ENCODE measurements at places on chromosomes 3 and 15.

- DNase-seq, result no peak
Observed at GRCh38 chr15:53324061-53324460, 435.4 kb downstream of the WDR72 start.

DNA sequence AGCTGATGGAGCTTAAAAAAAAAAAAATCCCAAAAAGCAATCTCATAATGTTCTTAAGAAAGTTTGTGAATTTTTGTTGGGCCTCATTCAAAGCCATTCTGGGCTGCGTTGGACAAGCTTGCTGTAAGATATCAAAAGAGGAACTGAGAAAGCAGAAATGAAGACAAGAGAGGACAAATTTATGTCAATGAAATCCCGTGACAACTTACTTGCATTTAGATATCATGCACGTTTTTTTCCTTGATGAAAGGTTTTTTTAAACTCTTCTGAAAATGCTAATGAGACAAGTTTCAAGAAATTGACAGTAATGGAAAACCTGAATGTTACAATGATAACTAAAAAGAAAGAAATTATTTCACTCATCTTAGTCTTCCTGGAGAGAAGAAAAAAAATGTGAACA lies 662.9 kb downstream of the SQOR start:
- no peak for DNase-seq

DNA sequence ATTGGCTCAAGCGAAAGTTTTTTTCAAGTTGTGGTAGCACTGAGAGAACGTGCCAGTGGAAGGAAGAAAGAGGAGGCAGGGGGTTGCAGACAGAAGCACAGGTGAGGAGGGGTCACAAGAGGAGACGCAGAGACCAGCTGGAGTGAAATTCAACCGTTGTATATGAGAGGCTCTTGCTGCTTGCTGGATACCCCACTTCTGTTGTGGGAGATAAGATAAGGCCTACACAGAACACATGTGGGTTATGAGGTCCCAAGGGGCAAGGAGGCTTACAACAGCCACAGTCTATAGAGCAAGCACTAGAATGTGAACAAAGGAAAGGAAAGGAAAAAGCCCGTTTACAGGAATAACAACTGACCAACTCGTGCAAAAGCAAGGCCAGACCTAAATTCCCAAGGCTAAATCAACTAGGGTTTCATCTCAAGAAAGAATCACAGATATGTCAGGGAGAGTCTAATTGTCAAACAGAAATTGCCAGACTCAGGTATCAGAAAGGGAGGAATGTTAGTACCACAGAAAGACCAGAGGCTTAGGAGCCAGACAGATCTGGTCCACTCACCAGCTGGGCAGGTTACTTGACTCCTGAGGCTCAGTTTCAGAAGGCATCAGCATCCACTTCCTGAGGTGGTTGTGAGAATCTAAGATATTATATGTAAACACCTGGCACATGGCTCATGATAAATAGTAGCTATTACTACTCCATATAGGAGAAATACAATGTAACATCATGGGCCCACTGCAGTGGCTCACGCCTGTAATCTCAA lies 60.9 kb downstream of the MSL2 start:
- DNase-seq, result peak; percentile 66

GRCh38 chr15:43943511-43943910 lies 116.7 kb downstream of the WDR76 start:
- peak; percentile 61 for DNase-seq

DNA sequence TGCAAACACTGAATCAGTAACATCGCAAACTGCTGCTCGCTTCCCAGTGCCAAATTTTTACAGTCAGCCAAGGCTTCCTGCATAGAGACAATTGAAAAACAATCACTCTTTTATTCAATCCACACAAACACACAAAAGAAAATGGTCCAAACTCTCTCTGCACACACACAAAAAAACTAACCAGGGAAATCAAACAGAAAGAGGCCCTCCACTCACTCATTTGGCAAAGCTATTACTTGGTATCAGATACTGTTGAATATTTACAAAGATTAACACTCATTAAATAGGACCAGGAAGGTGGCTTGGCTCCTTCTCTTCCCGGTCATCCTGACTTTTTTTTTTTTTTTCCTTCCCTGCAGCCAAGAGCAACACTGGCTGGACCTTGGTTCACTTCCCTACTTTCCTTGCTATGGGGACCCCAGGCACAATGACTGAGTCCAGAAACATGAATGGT lies 62.4 kb upstream of the SPATA12 start:
- no peak for DNase-seq

DNA sequence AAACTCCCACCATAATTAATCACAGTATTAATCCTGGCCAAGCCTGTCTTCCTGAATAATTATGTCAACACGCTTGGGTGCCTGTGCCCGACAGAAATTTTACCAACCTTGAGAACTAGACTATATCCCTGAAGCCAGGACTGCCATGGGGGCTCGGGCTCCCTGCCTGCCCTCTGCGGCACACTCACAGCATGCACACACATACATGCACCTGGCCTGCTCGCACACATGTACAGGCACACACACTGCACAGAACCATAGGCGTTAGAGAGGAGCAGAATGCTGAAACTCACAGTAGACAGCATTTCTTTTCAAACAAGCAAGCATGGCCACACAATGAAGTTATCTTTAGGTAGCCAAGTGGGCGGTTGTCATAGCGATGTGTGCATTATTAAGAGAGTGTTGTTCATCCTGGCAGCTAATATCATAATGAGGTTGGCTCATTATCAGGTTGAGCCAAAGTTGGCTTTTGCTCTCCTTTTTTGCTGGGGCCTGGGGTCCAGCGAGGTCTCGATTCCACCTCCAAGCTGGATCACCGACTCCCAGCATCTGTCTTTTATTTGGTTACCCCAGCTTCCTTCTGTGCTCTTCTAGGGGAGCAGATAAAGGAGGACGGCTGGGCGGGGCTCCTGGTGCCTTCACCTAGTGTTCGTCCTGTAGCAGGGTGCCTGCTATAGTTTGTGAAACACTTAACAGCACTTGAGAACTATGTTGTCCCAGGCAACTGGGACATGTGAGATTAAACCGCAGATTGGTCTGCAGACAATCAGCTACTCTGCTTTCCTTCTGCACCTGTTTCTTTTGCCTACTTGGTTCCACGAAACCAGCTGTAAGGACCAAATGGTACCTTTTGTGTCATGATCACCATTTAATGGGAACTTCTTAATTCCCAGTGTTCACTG lies 91.4 kb downstream of the ZNF621 start:
- DNase-seq, result no peak

GRCh38 chr3:150365132-150365604 lies 42.9 kb upstream of the TSC22D2 start:
- peak; percentile 51 for DNase-seq

GRCh38 chr3:177596816-177597271 lies 399.6 kb upstream of the TBL1XR1 start:
- peak; percentile 80 for DNase-seq

DNA sequence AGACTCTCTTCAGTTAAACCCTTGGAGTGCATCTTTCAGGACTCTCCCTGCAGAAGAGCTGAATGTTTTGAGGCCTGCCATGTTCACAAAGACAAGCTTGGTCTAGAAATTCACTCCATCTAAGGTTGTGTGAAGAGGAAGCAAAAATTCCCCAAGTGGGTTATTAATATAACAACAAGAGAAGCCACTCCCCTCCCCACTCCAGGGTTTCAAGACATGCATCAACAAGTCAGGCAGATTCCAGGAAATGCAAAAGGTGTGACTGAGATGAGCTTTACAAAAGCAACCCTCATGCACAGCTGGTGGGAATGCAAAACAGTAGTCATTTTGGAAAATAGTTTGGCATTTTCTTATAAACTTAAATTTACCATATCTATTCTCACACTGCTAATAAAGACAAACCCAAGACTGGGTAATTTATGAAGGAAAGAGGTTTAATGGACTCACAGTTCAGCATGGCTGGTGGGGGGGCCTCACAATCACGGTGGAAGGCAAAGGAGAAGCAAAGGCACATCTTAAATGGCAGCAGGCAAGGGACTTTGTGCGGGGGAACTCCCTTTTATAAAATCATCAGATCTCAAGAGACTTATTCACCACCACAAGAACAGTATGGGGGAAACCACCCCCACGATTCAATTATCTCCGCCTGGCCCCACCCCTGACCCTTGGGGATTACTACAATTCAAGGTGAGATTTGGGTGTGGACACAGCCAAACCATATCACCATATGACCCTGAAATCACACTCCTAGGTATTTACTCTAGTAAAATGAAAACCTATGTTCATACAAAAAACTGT lies 31.3 kb downstream of the TARS3 start:
- DNase-seq, result no peak

DNA sequence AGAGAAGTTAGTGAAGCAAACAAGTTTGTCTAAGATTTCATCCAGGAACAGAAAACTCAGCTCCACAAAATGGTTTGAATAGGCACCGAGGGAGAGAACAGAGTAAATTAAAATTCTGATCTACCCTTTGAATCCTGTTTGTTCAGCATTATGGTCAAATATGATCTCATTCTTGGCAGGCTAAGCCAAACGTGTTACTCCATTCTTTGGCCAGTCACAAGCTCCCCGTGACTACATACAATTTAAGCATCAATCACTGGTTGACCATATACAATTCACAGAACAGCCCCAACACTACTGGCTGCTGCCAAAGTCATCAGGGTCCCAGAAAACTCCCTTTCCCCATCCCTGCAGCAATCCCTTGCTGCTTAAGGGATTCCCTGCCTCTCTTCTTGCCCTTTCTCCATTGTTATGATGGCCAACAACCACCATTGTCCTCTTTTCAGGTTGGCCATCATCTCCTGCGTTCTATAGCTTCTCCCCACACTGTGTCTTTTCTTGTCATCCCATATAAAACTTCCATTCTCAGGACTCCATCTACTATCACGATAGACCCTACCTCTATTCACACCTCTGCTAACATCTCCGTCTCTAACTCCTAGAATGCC lies 46.3 kb downstream of the GOLIM4 start:
- DNase-seq, result peak; percentile 78

GRCh38 chr3:99817047-99817436 lies 620 bp upstream of the CMSS1 start:
- DNase-seq, result no peak

GRCh38 chr3:138985932-138986331 lies 20.1 kb downstream of the PRR23A start:
- no peak for DNase-seq

Measured in fibroblast of the aortic adventitia (primary cell).